ENCODE measurements at places on chromosomes 16 and 17.

DNA sequence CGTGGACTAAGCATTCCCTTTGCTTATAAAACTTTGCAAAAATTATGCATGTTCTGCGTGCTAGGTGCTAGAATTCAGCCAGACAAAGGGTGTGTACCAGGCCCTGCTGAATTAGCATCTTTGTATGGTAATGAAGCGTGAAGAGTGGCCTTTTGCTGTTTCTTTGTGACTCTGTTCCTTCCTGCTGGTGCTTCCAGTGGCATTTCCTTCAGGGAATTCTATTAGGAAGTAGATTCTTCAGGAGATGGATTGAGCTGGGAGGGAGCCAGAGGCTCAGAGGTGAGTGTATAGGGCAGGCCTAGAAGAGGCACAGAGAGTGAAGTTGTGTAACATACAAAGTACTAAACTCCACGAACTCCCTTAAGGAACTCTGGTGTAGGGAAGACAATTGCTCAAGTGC lies 73.9 kb upstream of the ASIC2 start:
- no peak for DNase-seq

GRCh38 chr17:80779961-80780380 lies 211.7 kb upstream of the CHMP6 start:
- no peak for DNase-seq

DNA sequence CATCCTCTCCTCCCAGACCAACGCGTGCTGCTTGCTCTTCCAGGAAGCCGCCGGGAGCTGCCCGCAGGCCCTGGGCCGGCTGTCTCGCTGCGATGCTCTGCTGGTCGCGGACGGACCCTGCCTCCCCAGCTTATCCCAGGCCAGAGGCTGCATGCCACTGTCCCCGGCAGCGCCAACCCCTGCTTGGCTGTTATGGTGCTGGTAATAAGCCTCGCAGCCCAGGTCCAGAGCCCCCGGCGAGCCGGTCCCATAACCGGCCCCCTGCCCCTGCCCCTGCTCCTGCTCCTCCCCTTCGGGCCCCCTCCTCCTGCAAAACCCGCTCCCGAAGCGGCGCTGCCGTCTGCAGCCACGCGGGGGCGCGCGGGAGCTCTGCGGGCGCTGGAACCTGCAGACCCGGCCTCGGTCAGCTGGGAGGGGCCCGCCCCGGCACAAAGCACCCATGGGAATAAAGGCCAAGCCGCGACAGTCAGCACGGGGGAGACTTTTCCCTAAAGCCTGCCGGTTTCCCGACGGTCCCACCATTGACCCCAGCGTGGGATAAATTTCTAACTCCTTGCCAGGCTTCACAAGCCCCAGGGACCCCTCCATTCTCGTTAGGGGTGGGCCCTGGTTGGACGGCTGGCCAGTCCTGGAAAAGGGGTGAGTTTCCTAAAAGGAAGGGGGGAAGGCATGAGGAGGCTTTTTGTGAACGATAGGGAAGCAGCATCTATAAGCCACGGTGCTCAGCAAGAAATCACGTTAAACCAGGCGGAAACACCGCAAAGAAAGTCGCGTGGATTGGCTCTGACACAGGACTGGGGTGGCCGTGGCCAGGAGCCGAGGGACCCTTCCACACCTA lies 11.2 kb downstream of the ENPP7 start:
- peak; percentile 85 for DNase-seq

GRCh38 chr16:38941-39892 lies 14.2 kb downstream of the POLR3K start:
- no peak for DNase-seq

GRCh38 chr17:82321947-82322466 lies 4.6 kb upstream of the CD7 start:
- no peak for DNase-seq

DNA sequence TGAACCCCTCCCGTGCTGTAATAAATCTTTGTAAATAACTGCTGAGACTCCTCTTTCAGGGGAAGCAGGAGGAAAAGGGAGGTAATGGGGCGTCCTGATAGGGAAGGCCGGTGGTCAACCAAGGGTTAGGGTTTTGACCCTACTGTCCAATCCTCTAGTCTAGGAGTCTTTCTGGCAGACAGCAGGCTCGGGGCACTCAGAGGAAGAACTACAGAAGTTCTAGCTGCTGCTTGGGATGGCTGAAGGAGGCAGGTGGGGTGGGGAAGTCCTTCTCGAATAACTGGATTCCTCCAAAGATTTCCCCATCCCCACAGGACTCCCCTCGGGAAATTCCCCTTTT lies 387 bp upstream of the STARD3 start:
- DNase-seq, result no peak

DNA sequence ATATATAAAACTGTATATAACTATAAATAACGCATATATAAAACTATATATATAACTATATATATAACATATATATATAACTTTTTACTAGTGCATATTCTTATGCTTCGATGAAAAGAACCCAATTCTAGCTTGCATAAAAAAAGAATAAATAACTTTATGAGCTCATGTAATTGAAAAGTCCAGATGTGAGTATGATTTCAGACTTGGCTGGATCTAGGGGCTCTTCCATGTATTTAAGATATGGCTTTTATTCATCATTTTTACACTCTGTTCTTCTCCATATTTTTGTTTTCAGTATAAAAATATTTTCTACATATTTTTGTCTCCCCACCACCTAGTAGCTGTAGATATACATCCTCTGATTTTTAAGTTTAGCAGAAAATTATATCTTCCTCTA lies 417.5 kb downstream of the CDH11 start:
- DNase-seq, result no peak

DNA sequence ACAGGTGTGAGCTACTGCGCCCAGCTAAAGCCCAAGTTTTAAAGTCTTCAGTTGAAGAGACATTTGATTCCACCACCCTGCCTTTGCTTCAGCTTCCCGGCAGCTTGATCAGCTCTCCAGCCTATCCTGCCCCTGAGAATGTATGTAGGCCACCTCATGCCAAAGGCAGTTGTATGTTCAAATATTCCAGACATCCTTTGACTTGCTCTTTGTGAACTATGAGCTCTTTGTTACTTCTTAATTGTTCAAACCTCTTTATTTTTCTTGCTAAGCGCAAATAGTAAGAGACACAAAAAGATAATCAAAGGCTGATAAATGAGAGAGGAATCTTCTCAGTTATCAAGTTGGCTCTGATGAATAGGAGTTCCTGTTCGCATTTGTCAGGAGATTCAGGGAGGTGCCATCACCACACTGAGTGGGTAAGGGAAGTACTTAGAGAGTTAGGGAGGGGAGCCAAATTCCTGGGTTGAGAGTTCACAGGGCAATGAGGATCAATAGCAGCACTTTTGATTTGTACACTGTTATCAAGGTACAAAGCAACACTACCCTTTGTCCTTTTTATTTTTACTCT lies 32.0 kb upstream of the SUPT4H1 start:
- no peak for DNase-seq

GRCh38 chr16:89256651-89257254 lies 39.2 kb downstream of the ZNF778 start:
- no peak for DNase-seq

- no peak for DNase-seq
Measured at GRCh38 chr16:7675628-7676027, 343.0 kb downstream of the RBFOX1 start.

DNA sequence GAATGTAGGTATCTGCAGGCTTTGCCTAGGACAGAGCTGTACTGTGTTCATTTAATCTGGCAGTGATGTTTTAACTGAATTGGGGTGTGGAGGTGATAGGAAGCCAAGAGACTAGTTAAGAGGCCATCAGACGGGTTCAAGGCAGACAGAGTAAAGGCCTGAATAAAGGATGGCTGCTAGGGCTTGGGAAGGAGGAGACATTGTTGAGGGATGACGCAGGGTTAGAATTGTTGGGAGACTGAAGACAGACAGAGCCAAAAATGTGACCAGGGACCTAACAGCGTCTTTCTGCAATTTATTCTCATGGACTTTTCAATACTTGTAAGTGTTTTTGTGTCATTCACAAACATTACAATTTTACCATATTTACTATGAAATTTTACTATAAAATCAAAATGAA lies 48.6 kb upstream of the MYH10 start:
- DNase-seq, result no peak

DNA sequence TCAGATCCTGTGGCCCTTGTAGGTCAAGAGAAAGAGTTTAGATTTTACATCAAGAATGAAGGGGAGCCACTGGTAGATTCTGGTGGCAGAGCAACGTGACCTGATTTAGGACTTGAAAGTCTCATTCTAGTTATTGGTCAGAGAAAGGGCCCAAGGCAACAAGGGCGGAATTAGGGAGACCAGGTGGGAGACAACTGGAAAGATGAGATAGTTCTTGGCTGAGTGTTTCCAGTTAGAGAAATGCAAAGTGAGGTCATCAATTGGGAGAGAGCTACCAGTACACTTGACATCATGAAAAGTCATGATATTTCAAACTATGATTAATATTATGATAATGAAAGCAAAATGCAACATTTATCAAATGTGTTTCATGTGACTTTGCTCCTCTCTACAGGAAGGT lies 147.2 kb upstream of the FAM20A start:
- DNase-seq, result no peak

GRCh38 chr17:51770027-51770759 lies 388.3 kb downstream of the CA10 start:
- DNase-seq, result no peak

GRCh38 chr16:56773532-56773931 lies 43.6 kb downstream of the NUP93 start:
- no peak for DNase-seq

- DNase-seq, result no peak
Measured at GRCh38 chr16:86512860-86513470, 2.6 kb downstream of the FOXF1 start.

DNA sequence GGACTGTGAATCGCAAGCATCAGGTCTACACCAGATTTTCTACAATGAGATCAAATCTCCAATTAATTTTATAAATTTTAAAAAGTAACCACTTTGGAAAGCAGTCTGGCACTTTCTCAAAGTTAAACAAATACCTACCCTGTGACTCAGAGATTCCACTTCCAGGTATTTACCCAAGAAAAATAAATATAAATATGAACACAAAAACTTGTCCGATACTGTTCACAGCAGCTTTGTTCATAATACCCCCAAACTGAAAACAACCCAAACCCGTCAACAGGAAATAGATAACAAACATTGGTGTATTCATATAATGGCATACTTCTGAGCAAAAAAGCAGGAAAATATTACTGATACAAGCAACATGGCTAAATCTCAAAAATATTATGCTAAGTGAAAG lies 12.1 kb downstream of the ZDHHC7 start:
- no peak for DNase-seq

- DNase-seq, result no peak
Measured at GRCh38 chr17:50420419-50421112, 5.5 kb upstream of the ACSF2 start.

GRCh38 chr16:79171931-79172705 lies 428.4 kb downstream of the MAF start:
- DNase-seq, result no peak

- DNase-seq, result peak; percentile 85
Measured at GRCh38 chr17:7403727-7403976, 245 bp downstream of the TMEM256 start.

DNA sequence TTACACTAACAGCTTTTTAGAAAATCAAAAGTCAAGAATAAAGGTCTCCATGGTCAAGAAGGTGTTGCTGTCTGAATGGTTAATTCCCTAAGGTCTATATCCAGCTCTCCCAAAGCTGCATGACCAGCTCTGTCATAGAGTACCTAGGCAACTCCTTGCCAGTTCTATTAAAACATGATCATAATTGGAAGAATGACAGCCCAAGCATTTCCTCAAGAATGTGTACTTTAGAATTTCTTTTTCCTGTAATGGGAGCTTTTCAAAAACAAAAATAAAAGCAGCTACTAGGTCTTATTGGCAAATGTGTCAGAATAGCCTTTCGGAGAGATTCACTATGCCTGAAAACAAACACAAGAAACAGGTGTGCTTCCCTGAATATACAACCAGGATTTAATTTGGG lies 7.9 kb downstream of the SPOP start:
- no peak for DNase-seq

DNA sequence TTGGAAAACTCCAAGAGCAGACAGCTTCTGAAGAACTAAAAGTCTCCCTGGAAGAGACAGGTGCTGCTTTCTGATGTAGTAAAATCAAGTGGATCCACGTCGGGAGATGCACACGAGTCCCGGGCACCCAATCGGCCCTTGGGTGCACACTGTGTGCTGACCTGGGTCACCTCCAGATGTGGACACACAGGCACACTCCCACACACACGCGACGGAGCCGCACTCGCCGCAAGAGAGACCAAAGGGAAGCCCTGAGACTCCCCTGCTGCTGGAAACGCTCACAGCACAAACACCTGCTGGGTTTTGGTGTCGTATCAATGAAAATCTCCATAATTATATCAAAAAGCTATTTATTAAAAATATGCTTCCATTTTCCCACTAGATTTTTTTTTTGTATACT lies 94.2 kb downstream of the ANKRD11 start:
- no peak for DNase-seq

DNA sequence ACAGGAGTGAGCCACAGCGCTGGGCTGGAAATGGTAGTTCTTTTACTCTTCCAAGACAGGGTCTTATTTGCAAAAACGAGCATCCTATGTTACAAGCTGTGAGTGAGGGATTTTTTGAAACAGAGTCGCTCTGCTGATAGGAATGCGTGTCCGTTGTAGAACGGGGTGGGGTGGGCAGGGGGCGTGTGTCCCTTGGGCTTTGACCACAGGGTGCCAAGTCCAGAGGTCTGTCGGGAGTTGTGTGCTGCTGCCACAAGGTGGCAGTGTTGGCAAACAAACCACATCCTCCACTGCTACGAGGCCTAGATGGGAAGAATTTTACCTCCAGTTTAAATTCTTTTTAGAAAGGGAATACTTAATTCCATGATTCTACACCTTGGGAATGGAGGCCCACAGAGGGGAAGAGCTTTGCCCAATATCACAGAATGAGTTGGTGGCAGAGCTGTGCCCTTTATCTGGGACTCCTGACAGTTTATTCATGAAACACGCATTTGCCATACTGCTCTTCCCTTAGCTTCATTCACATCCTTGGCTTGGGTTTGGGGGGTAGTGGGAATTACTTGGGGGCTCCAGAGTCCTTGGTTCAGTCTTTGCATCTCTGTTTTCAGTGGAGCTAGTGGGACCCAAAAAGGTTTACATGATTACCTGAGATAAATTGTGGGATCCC lies 30.6 kb upstream of the ETV4 start:
- peak; percentile 87 for DNase-seq

DNA sequence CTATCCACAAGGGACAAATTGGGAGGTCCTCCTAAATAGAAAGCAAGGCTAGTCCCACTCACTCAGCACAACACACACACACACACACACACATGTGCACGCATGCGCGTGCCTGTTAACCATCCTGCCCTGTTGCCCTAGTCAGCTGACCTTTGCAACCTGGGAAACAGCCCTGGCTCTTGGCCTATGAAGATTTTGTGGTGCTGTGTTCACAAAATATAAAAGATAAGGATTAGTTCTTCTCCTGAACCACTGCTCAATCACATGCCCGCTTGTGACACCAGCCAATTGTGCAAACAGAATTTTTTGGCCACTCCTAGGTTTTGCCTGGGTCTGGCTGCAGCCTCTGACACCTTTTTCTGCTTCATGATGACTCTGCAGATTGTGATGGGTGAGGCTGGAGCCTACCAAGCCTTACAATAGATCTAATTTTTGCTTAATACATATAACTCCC lies 3.3 kb upstream of the CES1 start:
- DNase-seq, result no peak
